ENCODE measurements at places on chromosomes 12 and 14. TPM values are rescaled to one million over a fixed set of nuclear protein-coding genes. Genes with fewer than 3 reads are reported as not detected.

Gene NOS1
- polyA plus RNA-seq: 0.64 TPM

Gene CRACR2A
- 1.4 TPM for polyA plus RNA-seq

Gene INHBC
- not detected for polyA plus RNA-seq

Gene CTSG
- polyA plus RNA-seq: not detected

Gene IGF1
- polyA plus RNA-seq: 0.29 TPM

Gene TMEM253
- 2.7 TPM for polyA plus RNA-seq

Gene GALNT8
- polyA plus RNA-seq: 5.4 TPM

Gene C12orf60
- 1.3 TPM for polyA plus RNA-seq

Gene KERA
- not detected for polyA plus RNA-seq

DNA sequence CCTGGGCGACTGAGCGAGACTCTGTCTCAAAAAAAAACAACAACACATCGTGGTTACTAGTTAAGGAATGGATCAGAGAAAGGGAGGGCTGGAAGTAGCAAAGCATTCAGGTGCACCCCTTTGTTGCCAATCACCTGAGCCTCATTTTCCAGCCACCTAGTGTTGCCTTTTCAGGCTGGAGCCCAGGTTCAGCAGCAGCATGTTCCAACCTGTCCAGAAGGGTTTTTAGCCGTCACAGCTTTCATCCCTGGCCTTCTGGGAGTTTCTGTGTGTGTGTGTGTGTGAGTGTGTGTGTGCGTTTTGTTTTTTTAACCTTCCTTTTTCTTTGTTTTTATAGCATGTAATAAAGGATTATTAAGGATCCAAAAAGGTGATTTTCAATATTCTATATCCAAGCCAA is 121.1 kb upstream of the ATF1 start:
- DNase-seq: peak; percentile 20

DNA sequence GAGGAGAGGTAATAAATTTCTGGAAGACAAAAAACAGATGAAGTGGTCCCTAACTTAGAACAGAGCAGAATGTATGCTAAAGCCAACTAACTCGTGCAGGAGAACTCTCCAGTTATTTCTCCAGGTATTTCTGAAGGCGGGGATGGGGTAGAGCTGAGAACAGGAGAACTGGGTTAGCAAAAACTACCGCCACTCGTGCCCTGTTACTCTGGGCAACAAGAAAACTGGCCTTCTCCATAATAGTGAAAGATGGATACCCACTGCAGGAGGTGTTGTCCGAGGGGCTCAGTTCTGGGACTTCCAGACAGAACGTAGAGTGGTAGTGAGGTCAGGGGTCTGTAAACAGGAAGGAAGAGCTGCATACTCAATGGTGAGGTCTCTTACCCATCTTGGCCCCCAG is 187.3 kb upstream of the FRMD6 start:
- DNase-seq: no peak

DNA sequence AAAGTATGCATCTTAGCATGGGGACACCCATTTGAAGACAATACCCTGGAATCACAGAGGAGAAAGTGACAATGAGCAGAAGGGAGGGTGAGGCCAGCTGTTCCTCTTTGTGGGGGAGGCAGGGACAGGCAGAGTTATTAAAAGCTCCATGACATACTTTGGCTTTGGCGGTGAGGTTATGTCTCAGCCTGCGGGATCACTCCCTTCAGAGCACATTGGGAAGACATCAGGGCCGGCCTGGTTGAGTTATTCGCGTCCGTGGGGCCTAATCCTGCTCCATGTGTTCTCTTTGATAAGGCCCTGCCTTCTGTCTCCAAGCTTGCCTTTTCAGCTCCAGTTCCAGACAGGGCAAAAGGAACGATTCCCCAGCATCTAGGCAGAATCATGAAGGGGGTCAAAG is 98.8 kb upstream of the NTF3 start:
- DNase-seq: no peak

GRCh38 chr14:54881235-54881760 is 21.3 kb downstream of the GCH1 start:
- no peak for DNase-seq

GRCh38 chr14:49621114-49621881 is 699 bp downstream of the MGAT2 start:
- peak; percentile 76 for DNase-seq

DNA sequence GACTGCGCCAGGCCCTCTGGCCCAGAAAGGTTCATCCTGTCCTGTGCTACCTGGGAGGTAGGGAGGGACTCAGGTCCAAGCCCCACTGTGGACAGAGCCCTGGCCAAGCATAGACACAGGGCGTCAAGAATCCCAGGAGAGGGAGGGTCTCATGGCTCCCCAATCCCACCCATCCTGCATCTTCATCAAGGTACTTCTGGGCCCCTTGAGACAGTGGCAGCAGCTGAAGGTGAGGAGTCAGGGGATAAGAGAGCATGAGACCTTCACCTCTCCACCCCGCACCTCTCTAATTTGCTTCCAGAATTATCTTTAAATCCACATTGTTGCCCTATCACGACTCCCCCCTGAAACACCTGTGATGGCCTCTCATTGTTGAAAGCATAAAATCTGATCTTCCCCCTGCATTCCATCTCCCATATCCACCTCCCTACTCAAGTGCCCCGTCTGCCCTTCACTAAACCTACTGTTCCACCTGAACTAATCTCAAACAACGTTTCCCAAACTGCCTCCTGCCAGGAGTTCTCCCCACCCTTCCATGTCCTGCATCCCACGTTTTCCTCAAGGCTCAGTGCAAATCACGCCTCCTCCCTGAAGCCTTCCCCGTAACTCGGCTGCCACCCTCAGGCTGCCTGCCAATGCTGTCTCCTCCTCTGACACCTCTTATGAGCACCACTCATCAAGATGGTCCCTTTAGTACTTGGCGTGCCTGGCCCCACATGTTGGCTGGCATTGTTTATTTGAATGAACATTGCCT is 27.1 kb downstream of the KRT18 start:
- DNase-seq: peak; percentile 74

DNA sequence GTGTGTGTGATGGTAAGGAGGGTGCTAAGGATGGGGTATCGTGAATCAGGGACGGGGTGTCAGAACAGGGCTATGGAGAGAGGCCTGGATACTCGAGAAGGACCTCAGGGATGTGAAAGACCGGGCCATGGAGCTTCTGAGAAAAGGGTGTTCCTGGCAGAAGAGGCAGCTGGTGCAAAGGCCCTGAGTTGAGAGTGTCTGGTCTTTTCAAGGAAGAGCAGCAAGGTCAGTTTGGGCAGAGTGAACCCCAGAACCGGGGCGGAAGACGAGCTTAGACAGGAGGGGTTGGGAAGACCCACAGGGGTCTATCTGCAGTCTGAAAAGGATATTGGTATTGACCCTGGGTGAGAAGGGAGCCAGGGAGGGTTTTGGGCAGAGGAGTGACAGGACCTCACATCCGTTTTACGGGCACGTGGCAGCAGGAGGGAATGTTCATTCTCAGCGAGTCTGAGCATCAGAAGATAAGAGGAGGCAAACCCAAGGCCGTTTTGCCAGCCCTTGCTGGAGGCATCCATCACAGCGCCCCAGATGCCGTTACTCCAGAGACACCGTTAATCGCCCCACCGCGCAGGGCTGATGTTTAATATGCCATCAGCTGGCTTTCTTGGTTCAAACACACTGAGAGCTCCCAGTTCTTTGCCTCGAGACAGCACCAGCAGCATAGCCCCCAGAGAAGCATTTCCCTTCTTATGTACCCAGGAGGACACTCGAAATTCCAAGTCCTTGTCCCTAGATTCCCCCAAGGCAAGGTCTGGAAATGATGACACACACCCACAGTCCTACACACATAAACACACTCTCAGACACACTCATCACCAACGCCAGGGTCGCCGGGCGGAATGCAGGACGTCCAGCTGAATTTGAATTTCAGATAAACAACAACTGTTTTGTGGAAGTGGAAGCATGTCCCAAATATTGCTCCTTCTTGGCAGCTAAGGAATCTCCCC is 41.4 kb upstream of the EML1 start:
- DNase-seq: no peak

GRCh38 chr14:99237288-99237687 is 34.7 kb downstream of the BCL11B start:
- DNase-seq: no peak

DNA sequence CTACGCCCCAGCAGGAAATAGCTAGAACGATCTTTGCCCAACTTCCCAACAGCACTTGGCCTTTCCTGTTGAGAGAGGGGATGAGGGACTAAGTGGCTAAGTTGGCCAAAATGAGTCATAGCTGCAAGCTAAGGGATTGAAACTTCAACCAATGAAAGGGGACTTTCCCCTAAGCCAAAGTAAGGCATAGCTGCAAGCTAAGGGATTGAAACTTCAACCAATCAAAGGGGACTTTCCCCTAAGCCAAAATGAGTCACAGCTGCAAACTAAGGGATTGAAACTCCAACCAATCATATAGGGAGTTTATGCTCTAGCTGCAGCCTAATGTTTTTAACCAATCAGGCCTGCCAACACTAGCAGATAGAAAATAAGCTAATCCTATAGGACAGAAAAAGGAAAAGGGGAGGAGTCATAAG is 100.5 kb upstream of the SSTR1 start:
- no peak for DNase-seq

DNA sequence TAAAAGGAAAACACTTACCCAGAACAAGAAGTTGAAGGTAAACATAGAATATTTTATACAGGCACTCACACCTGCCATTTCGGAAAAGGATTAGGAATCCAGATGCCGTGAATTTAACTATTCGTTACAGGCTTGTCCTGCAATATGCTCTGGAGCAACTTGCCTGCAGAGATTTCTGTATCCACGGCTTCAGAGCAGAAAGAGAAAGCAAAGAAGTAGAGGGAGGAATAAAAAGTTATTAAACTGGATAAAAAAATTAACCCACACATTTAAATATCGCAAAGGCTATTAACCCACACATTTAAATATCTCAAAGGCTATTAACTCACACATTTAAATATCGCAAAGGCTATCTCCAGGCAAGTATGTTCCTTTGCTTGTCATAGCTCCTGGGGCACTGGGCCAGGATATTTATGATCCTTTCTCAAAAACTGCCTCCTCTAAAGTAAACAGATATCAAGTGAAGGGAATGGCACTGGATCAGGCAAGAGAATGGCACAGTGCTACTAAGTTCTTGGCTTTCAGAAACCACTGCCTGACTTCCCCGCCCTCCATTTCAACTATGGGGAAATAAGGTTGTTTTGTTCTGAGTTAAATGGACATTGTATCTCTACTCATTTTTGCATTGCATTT is at the start of gene TSPAN8:
TSPAN8 (minus strand) TSS at position 399 of the 633 bp plus-strand sequence; CDS start at position 78, 321 bp downstream.
- no peak for DNase-seq

DNA sequence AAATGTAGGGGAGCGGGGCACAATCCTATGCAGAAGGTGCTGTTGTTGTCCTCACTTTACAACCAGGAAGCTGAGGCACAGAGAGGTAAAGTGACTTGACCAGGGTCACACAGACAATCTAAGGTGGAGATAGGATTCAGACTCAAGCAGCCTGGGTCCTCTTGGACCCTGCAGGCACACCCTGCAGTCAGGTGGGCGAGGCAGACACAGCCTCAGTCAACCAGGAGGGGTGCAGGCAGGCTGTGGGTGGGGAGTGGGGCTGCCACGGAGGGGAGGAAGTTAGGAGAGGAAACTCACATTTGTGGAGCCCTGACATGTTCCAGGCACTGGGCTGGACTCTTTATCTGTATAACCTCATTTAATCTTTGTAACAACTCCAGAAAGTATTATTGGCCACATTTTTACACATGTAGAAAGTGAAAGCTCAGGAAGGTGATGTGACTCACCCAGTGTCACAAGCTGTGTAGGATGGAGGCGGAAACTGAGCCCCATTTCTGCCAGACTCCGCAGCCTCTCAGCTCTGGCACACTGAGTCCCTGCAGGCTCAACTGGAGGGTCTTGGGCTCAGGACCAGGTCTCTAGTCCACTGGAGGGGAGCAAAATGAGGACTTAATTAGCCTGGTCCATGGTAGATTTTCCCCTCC is 24.9 kb upstream of the CHGA start:
- no peak for DNase-seq

- no peak for DNase-seq
Measured at GRCh38 chr12:105915997-105916759, 222.6 kb downstream of the NUAK1 start.

DNA sequence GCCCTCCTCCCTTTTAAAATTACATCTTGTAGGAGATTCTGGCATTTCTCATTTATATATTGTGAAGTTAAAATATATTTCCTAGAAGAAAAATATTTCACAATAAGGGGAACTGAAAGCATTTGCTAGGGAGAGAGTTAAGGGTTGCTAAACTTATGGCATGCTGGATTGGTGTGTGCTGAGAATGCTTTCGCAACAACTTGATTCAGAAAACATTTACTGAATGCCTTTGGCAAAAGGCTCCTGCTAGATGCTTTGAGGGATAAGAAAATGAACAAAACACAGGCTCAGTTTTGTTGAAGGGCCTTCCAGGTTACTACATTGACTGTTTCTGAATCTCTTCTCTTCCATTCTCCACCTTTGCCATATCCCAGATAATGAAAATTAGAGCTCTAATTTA is 67.5 kb downstream of the DIP2B start:
- DNase-seq: peak; percentile 27

GRCh38 chr12:62792236-62792870 is 142.6 kb downstream of the PPM1H start:
- DNase-seq: no peak

- DNase-seq: no peak
Measured at GRCh38 chr12:71299541-71300376, 139.8 kb upstream of the LGR5 start.

DNA sequence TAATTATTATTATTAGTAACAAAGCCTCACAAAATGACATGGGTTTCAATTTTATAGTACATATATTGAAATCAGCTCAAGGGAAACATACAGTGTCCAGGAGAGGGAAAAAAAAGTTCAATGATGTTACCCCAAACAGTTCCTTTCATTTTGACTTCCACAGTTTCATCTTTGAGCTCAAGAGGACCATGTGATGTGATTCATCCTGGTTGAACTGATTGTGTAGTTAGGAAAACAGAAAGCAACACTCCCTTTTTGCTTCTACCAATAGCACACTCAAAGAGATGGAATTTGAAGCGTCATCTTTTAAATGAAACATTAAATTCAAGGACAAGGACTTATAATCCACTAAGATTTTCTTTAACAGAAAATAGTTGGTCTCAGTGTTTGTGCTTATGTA is 461.0 kb downstream of the FOXG1 start:
- DNase-seq: no peak

DNA sequence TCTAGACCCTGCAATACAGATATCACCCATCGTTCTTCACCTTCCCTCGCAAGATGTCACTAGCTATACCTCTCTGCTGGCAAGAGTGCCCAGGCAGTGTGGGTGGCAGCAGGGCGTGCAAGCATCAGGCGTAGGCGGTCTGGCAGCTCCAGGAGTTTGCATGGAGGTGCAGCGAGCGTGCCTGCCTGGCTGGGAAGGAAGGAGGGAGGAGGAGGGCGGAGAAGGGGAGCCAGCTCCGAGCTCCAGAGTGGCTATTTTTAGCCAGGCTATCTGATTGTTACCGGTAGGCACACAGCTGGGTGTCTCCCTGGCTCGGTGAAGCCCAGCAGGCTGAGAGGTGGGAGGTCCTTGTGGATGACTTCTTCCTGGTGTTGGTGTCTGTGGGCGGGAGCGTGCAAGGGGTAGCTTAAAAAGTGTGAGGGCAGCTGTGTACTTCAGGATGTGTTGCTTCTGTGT is 6.2 kb downstream of the FOXJ2 start:
- DNase-seq: peak; percentile 90

GRCh38 chr12:24363177-24363754 is 413.8 kb upstream of the SOX5 start:
- DNase-seq: no peak

- DNase-seq: no peak
Measured at GRCh38 chr12:100651694-100652093, 78.2 kb downstream of the GAS2L3 start.

- no peak for DNase-seq
Measured at GRCh38 chr12:56695327-56696101, 7.4 kb upstream of the PTGES3 start.

- no peak for DNase-seq
Measured at GRCh38 chr14:54562334-54562733, 4.6 kb upstream of the SAMD4A start.

Data from GM23338 (cell line).